8988T (cell line): ENCODE measurements at places on chromosomes 7 and 10.

DNA sequence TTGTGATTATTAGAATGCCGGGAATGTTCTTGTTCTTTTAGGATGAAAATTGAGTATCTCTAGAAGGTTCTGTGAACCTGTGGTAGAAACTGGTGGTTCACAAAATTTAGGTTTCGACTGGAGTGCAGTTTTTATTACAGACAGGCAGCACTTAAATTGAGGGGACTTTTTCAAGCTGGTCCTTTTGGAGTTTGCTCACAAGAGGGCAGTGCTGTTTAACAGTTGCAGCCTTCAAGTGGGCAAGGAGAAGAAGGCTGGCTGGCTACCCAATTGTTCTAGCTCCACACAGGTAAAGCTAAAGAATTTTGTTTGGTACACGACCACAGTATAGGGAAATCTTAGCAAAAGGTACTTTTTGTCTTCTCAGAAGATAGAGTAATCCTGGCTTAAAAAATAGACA is 233.6 kb downstream of the SNX13 start:
- DNase-seq = no peak

- no peak for DNase-seq
Measured at GRCh38 chr10:103196516-103196915, 3.4 kb upstream of the NT5C2 start.

- DNase-seq = no peak
Measured at GRCh38 chr10:23190872-23191763, 994 bp upstream of the PTF1A start.

DNA sequence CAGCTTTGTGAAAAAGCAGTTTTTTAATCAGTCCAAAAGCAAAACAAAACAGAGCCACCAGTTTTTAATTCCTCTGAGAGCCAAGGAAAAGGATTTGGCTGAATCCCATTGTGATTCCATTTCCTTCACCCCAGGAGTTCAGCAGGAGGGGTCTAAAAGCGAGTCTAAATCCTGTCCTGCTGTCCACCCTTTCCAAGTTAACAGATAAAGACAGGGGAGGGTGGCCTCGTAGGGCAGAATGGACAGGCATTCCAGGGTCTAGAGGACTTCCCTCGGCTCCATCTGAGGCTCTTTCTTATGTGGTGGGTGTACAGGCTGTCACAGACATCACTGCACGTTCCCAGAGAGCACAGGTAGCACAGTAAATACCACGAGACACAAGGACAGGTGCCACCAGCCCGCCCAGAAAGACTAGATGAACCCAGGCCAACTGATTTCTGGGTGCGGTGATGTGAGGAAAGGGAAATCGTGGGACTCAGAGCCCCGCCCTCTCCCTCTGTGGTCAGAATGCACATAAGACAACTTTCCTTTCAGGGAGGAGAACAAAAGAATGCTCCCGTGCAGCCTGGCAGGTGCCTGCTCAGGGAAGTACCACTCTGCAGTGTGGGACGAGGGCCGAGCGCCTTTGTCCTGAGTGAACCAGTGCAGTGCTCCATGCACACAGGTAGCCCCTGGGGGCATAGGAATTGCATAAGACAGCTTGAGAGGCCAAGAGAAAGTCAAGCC is 119.7 kb downstream of the ABLIM1 start:
- DNase-seq = no peak

GRCh38 chr10:64313967-64314366 is 792.8 kb downstream of the REEP3 start:
- DNase-seq = no peak

GRCh38 chr7:7996568-7996967 is 28.0 kb downstream of the GLCCI1 start:
- DNase-seq = no peak

DNA sequence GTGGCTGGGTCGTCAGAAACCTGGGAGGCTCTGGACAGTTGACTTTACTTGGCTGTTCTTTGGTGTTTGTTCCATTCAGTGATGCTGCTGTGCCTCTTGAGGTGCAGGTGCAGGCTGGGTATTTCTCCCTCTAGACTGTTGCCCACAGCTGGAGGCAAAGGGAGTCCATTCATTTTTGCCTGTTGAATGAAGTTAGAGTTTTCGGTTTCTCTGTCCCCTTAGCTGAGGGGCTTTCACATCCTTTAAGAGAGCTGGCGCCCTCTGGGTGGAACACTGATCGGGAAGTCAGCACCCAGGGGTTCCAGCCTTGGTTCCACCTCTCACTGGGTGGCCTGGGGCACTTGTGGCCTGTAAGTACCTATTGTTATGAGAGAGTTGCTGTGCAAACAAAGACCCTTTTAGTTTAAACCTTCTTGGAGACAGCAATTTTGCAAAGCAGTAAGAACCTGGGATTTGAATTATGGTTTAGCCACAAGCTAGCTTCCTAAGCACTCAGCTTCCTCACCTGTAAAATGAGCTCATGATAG is 67.2 kb downstream of the GRK5 start:
- no peak for DNase-seq

DNA sequence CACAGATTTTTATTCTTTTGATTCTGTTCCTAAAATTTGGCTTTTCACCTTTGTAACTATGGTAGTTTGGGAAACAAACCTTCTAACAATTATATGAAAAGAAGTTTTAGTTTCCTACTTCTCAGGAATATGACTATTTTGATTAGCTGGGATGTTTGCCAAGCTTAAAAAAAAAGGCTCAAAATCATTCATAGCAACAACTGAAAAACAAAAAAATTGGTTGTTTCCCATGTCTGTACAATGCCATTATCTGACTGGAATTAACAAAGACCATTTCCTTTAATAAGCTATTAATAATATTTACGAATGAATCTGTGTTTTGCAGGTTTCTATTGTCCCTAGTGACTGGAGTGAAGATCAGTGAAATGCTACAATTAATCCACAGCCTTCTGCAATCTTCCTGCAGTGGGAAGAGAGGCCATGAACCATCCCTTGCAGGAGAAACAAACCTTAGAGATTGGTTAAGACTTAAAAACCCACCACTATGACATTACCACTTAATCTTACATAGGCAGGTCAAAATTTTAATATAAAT is 4.2 kb downstream of the PURB start:
- DNase-seq = no peak

- DNase-seq = no peak
Measured at GRCh38 chr10:92074126-92074887, 150.7 kb downstream of the BTAF1 start.

DNA sequence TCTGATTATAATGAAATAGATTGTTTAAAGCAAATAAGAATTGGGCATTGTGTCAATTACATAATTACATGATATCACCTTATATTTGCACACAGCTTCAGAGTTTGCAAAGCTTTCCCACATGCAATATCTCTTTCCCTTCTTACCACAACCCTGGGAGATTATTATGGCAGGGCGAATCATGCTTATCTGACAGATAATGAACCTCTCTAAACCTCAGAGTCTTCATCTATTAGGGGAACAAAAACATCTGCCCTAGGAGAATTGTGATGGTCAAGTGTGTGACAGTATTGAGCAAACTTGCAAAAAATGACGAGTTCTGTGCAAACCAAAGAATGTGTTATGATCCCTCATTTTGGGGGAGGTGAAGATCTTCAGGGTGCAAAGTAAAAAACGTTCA is 90.0 kb downstream of the MYOF start:
- no peak for DNase-seq

DNA sequence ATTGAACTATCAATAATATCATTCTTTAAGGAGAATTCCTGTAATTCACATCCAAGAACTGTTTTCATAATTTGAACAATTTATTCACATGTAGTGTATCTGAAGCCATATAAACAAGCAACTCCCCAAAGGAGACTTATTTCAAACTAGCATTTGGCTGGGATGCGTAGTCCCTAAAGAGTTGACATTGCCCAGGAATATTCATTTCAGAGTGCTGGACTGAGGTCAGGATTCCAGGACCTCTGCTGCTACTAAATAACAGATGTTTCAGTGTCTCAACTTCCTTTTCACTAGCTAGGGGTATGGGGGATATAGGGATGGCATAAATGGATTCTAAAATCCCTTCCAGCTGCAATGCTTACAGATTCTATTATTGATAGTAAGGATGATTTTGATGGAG is 177.0 kb downstream of the TSPAN12 start:
- no peak for DNase-seq

- DNase-seq = no peak
Measured at GRCh38 chr10:57897611-57898010, 370.1 kb downstream of the IPMK start.

- DNase-seq = no peak
Measured at GRCh38 chr7:71238581-71239295, 106.8 kb downstream of the GALNT17 start.

- no peak for DNase-seq
Measured at GRCh38 chr10:35433851-35434426, 97.6 kb downstream of the CCNY start.

- no peak for DNase-seq
Measured at GRCh38 chr7:26429168-26429567, 137.5 kb downstream of the SNX10 start.

GRCh38 chr10:74150204-74150989 is at the start of gene AP3M1:
TSS of gene AP3M1 (minus strand) at chr10:74150828. CDS start at chr10:74138379, 12,449 bp downstream.
- DNase-seq = peak; percentile 67

- no peak for DNase-seq
Measured at GRCh38 chr7:28510026-28510369, 97.7 kb downstream of the CREB5 start.

- no peak for DNase-seq
Measured at GRCh38 chr7:133776266-133776665, 350.9 kb upstream of the LRGUK start.

DNA sequence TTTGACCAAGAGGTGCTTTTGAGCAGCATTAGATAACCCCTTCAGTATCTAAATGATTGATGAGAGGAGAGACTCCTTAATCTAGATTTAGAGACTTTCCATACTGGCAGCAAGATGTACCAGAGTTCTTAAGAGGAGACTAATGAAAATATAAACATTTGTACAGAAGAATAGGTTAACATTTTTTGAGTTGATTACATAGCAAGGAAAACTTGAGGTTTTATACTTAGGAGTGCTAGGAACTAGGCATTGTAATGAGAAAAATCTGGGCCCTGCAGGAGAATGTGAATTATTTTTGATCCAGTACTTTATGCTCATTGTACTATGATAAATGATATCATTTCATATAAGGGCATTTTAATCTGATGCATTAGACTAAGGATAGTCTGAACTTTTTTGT is 261.7 kb downstream of the EXOC4 start:
- DNase-seq = no peak

- no peak for DNase-seq
Measured at GRCh38 chr7:2214636-2215035, 18.1 kb downstream of the MAD1L1 start.

- no peak for DNase-seq
Measured at GRCh38 chr7:41907444-41907843, 204.6 kb upstream of the INHBA start.

GRCh38 chr7:133649593-133649992 is 396.7 kb downstream of the EXOC4 start:
- DNase-seq = no peak

DNA sequence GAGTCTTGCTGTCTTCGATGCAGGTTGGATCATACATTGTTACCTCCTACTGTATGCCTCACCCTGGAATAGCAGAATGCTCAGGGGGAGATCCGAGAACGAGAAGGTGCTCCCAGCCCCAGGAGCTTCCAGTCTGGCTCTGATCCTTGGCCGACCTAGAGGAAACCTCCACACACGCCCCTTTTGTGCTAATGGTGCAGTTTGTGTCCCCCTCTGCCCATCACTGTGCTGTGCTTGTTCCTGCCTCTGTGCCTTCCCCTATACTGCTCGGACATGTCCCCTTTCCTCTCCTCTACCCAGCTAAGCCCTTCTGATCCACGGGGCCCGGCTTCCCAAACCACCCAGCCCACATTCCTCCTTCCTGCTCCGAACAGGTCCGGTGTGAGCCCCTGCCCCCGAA is 32.5 kb downstream of the ZNF775 start:
- DNase-seq = no peak

- DNase-seq = no peak
Measured at GRCh38 chr7:158252837-158253669, 334.6 kb downstream of the PTPRN2 start.

DNA sequence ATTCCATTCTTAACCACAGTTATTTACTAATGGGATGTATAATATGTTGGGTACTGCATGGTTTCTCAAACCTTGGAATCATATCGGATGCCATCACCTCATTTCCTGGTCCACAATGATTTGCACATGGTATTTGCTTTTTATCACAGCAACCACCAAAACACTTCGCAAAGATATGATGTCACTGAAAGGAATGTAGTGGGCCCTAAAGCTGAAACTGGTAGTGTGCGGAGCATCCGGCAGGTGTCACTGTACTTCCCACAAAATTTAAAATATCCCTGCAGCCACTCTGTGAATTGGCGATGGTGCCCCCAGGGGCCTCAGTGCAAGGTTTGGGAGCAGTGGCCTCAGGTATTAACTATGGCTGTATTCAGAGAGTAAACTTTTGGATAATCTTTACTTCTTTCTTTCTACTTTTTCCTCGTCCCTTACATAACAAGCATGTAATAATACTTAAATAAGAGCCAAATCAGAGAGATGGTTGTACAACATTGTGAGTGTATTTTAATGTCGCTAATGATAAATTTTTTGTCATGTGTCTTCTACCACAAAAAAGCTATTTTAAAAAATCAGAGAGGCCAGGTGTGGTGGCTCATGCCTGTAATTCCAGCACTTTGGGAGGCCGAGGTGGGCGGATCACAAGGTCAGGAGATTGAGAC is 66.2 kb downstream of the FAM241B start:
- DNase-seq = peak; percentile 49

- no peak for DNase-seq
Measured at GRCh38 chr7:74542558-74543117, 88.9 kb downstream of the GTF2IRD1 start.

GRCh38 chr10:58433571-58433970 is 48.4 kb downstream of the TFAM start:
- DNase-seq = no peak

DNA sequence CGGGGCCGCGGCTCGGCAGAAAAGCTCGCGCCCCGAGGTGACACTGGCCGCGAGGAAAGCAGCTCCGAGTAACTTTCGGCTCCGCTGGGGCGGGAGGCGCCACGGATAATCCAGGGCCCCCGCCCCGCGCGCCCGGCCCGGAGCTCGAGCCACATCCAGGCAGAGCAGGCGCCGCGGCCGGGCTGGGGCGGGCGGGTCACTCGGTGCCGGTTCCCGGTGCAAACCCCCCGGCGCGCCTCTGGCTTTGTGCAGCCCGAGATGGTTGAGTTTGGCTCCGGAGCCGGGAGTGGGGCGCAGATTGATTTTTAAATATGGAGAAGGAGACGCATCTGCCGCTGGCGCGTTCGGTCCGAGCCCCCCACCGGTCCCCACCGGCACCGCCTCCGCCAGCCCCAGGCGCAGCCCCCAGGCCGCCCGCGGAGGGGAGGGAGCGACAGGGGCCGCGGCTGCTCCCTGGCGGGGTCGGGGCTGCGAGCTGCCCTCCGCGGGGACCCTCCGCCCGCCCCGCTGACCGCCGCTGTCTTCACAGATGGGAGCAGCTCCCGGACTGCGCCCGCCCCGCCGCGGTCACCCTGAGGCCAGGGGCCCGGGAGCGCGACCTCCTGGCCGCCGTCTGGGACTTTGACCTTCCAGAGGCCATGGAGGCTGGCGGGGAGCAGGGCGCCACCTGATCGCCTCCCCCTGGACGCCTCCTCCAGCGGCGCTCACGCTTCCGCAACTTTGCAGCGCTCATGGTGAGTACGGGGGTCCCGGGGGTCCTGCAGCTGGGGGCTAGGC is 643 bp downstream of the ADGRA1 start:
- no peak for DNase-seq
